ENCODE measurements at places on chromosomes 5 and 9.
A peak's percentile ranks its signal among the peaks of the same experiment; 100 is the strongest.

GRCh38 chr5:16043349-16043965, 136.1 kb downstream of the MARCHF11 start:
- DNase-seq, result no peak

GRCh38 chr5:93580927-93581445, at the start of gene NR2F1-AS1:
TSS of gene NR2F1-AS1 (minus strand) at chr5:93581219.
- DNase-seq, result no peak

DNA sequence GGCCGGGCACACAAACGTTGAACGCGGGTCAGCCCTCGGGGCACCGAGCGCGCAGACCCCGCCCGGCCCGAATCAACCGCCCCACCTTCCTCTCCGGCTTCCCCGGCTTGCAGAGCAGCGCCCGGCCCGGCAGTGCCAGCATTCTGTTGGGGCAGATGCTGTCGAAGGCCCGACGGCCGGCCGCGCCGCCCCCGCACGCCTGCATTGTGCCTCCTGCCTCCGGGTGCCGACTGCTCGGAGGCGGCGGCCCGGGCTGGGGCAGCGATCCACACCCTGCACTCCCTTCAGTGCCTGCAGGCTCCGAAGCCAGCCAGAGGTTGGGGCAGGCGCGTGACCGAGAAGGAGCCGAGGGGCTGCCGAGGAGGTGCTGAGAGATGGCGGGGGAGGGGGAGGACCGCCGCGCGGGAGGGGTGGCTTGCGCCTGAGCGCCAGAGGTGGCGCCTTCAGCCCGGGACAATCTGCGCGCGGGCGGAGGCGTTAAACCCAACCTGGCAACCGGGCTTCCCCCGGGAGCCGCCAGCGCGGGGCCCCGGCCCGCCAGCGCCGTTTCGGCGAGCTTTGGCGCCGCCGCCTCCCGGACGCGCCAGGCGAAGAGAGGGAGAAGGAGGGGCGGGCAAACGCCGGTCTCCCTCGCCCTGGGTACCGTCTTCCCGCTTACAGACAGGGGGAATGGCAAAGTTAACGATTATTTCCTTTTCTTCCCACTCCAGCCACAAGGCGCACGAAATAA, at the start of gene MCIDAS:
TSS of gene MCIDAS (minus strand) at position 382 of the 730 bp plus-strand sequence. CDS start at position 205, 177 bp downstream.
- DNase-seq, result peak; percentile 70

GRCh38 chr9:15570769-15571168, 17.9 kb downstream of the CCDC171 start:
- DNase-seq, result no peak

DNA sequence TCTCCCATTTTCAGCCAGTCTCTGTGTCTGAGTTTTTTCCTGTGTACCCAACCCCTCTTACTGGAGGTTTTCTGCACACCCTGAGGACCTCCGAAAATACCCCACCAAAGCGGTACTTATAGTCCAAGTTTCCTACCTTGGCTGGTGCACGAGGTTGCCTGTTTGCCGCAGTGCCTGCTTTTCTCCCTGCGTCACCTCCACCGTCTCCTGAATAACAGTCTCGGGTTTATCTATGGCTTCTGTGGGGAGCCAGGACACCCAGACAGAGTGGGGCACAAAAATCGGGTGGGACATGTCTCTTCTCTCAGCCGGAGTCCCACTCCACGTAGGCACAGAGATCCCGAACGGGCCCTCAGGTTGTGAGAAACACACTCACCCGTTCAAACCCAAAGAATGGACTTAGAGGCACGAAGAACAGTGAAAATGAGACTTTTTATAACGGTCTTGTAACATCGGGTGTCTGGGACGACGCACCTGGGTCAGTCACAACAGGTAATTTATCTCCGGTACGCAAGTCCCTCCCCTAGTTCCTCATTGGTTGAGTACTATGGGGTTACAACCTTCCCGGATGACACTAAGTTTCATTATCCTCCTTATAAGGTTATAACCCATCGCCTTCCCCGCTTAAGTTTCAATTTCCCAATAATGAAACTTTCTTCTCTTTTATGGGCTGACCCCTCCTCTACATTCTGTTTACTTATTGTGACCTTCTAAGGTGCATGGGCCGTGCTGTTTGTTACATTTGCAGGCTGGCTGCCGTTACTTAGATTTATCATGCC, 970.2 kb upstream of the COX7C start:
- no peak for DNase-seq

DNA sequence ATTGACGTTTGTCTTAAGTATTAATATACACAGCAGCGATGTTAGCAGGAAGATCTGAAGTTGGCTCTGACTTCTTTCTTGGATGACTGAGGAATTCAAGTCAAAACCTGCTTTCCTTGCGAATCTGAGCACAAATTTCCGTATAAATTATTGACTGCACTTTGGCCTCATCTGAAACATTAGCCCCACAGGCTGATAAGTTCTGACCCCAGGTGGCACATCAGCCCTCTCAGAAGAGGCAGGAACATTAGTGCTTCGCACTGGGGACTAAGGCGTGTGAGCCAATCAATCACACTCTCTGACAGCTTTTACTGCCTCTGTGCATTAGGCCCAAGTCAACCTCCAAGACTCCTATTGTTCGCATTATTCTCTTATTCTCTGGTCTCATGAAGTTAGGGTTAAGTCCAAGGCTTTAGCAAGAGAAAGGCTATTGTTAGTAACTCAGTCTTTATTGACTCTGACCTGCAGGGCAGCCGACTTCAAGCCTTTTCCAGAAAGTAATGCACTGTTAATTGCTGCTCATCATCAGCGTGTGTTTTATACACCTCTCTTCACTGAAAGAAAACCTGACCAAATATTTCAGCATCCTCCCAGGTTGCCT, 84.2 kb downstream of the ZNF608 start:
- peak; percentile 51 for DNase-seq

GRCh38 chr9:81372628-81373191, 316.6 kb downstream of the TLE1 start:
- DNase-seq, result no peak

- DNase-seq, result no peak
Measured at GRCh38 chr5:116673453-116673852, 98.8 kb upstream of the SEMA6A start.

GRCh38 chr5:1748271-1748670, 51.4 kb downstream of the MRPL36 start:
- DNase-seq, result no peak

DNA sequence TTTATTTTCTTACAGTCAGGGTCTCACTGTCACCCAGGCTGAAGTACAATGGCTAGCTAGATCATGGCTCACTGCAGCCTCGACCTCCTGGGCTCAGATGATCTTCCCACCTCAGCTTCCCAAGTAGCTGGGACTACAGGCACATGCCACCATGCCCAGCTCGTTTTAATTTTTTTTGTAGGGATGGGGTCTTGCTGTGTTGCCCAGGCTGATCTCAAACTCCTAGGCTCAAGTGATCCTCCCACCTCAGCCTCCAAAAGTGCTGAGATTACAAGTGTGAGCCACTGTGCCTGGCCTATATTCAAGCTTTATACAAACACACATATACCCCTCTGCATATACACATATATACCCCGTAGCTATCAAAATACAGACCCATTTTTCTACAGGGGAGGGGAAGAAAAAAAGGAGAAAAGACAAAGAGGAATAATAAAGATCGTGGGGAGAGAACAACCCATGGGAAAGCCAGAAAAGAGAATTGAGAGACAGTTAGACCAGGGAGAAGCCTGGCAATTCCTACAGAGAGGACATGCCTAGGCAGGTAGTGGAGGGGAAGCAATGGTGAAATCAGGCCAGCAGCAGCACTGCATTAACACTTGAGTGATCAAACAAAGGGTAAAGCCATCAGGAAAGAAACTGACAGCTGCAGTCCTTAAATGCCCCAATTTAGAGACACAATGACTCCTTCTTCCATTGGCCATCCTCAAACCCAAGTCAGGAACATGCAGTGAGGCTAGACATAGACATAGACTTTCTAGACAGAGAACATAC, 102.7 kb downstream of the EFNA5 start:
- no peak for DNase-seq

DNA sequence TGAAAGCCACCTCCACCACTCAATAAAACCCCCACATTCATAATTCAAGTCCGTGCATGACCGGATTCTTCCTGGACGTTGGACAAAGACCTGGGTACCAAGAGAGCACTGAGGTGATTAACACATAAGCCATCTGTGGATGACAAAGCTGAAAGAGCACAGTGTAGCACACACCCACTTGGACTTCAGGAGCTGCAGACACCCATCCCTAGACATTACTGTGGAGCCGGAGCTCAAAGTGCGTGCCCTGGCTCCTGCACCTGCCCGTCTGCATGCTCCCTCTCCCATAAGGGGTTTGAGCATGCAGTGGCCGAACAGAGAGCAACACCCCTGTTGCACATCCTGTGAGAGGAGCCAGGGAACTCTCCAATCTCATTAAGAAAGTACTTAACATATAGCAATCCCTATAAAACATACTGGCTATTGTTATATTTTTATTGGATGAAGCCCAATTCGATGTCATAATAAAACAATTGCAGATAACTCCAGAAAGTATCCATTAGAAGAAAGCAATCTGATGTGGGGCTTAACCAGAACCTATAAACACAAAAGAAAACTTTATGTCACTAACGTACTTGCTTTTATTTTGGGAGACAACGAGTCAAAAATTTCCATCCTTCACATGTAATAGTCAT, 1174.2 kb upstream of the C9orf72 start:
- no peak for DNase-seq

GRCh38 chr9:91066856-91067255, 265.2 kb downstream of the SYK start:
- DNase-seq, result no peak

- DNase-seq, result no peak
Measured at GRCh38 chr5:180636403-180637075, 12.9 kb downstream of the FLT4 start.
